ENCODE measurements at places on chromosomes 6 and 20.

DNA sequence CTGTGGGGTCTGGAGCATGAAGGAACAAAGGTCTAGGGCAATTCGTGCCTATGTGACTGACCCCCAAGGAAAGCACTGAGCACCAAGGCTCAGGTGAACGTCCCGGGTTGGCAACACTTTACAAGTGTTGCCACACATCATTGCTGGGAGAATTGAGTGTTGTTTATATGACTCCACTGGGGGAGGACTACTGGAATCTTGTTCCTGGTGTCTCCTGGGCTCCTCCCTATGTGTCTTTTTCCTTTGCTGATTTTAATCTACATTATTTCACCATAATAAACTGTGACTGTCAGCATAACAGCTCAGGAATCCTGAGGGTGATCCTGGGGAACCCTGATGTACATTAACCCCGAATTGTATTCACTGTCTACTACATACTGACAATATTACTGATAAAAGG lies 207.7 kb upstream of the BMP2 start:
- DNase-seq: no peak

- peak; percentile 14 for DNase-seq
These were observed 66.2 kb downstream of the ARMC2 start for GRCh38 chr6:108914235-108915022.

- DNase-seq: no peak
These were observed 2.0 kb downstream of the FGD2 start for GRCh38 chr6:37007340-37008043.

DNA sequence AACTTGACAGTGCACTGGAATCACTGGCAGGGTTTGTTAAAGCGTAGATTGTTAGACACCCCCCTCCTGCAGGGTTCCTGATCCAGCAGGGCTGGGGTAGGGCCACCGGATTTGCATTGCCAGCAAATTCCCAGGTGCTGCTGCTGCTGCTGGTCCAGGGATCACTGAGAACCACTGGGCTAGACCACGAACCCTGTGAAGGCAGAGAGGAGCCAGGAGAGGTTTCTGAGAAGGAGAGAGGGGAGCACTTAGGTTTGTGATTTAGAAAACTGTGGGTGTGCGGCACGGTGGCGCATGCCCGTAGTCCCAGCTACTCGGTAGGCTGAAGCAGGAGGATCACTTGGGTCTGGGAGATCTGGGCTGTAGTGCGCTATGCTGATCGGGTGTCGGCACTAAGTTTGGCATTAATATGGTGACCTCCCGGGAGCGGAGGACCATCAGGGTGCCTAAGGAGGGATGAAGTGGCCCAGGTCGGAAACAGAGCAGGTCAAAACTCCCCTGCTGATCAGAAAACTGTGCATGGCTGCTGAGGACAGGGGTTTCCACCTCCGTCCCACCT lies 53.6 kb upstream of the FAM83D start:
- no peak for DNase-seq

- DNase-seq: peak; percentile 57
These were observed 1.1 kb downstream of the EIF2S2 start for GRCh38 chr20:34110745-34111641.

- DNase-seq: no peak
These were observed 5.7 kb downstream of the RING1 start for GRCh38 chr6:33213989-33214335.

GRCh38 chr6:21613809-21614208 lies 20.3 kb downstream of the SOX4 start:
- DNase-seq: no peak

GRCh38 chr6:166307082-166308032 lies 835 bp downstream of the PRR18 start:
- DNase-seq: no peak

- DNase-seq: no peak
These were observed 31.2 kb upstream of the VSTM2L start for GRCh38 chr20:37871751-37872150.

DNA sequence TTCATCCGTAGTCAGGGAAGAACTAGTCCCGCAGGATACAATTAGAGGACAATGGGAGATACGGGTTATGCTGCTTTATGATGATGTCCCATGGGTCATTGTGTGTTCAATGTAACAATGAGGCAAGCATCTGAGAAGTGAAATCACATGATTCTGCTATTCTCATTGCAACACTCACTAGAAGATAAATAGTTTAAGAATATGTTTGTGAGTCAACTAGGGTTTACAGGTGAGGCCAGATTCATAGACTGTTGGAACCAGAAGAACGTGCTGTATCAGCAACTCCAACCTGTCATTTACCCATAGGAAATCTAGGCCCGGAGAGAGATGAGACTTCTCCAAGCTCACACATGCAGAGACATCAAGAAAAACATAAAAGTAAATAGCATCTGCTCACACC lies 80.8 kb downstream of the SCML4 start:
- no peak for DNase-seq

GRCh38 chr20:48921883-48922820 lies 641 bp downstream of the ARFGEF2 start:
- peak; percentile 72 for DNase-seq

DNA sequence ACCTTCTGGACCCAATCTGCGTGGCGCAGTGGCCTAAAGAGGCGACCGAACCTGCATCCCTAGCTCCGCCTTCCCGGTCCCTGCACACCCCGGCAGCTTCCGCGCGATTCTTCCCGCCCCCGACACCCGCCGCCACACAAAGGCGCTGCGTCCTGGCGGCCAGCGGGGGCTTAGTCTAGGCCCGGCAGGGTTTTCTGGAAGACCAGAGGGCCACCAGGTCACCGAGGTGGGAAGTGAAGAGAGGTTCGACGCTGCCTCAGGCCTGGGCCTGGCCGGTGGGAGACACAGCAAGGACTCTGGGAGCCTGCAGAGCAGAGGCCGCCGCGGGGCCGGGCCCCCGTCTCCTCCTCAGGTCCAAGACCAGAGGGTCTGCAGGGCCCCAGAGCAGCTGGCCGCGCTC lies 154.9 kb downstream of the OR2B2 start:
- DNase-seq: no peak

- no peak for DNase-seq
These were observed 221.2 kb downstream of the TPBG start for GRCh38 chr6:82584856-82585255.

DNA sequence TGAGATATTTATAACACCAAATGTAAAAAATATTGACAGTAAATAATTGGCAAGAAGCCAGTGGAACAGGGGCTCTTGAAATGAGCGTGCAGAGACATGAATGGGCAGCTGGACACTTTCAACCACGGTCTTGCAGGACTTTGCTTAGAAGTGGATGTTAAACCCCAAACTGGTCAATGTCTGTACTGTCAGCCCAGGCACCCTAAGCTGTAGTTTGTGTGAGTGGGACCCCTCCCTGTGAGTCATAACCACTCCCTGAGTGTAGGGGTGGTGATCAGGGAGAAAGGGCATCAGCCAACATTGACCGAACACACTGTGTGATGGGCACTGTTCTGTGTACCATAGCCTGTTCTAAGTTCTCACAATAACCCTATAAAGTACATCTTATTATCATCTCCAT lies 108.6 kb downstream of the FIG4 start:
- no peak for DNase-seq

All from HCEC 1CT (cell line).